ENCODE measurements at places on chromosomes 7 and 10.

GRCh38 chr7:94288096-94288495, 106.6 kb upstream of the COL1A2 start:
- DNase-seq: no peak

DNA sequence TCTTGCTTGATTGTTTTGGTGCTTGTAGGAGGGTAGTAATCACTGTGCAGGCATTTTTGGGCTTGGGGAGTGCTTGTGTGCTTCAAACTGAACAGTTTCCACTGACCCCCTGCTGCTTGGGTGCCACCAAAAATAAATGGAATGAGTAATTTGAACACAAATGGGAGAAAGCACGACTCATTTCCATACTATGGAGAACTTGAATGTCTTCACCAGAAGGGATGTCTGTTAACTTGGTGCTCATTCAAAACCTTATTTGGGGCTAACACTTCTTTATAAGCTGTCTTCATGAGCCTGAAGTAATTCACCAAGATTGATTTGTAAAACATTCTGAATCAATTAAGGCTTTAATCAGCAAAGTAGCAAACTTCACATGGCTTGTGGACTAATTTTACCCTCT, 560.3 kb downstream of the SDK1 start:
- no peak for DNase-seq

- no peak for DNase-seq
Observed at GRCh38 chr10:4427532-4427931, 398.5 kb upstream of the AKR1E2 start.

GRCh38 chr10:65793738-65794425, 1132.0 kb upstream of the LRRTM3 start:
- no peak for DNase-seq

DNA sequence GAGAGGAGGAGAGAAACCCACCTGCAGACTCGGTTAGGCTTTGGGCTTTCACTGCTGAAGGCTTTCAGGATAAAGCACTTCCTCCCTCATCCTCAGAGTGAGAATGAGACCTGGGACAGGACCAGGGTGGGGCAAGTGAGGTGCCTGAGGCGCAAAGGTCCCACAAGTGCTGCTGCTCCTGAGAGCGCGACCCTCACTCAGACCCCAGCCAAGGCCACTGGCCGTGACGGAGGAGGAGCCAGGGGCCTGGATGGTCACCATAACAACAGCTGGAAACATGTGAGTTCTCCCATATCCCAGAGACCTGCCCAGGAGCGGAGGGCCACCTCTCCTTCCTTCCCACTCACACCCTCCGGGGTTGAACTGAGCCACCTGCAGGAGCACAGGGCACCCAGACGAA, 46.9 kb upstream of the MKRN1 start:
- DNase-seq: no peak

DNA sequence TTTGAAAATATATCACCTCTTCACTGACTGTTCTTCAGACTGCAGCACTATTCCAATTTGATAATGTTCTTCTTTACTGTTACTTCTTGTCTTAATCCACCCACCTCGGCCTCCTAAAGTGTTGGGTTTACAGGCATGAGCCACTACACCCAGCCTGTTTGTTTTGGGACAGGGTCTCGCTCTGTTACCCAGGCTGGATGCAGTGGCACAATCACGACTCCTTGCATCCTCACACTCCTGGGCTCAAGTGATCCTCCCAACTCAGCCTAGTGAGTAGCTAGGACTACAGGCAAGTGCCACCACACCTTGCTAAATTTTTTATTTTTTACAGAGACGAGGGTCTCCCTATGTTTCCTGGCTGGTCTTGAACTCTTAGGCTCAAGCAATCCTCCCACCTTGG, 77.9 kb downstream of the NDUFB2 start:
- DNase-seq: no peak

- DNase-seq: no peak
Observed at GRCh38 chr10:84876116-84876999, 548.0 kb downstream of the CCSER2 start.

DNA sequence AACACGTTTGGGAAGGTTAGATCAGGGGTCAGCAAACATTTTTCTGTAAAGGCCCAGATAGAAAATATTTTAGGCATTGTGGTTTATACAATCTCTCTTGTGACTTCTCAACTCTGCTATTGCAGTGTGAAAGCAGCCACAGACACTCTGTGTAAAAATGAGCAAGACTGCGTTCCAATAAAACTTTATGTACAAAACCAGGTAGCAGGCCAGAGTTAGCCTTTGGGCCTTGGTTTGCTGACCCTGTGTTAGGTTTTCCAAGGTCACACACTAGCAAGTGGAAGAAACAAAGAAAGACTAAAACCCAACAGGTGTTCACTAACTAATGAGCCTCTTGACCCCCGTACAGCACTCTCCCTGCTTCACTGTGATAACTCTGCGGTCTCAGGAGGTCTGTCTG, 14.9 kb upstream of the PAXIP1 start:
- DNase-seq: no peak

DNA sequence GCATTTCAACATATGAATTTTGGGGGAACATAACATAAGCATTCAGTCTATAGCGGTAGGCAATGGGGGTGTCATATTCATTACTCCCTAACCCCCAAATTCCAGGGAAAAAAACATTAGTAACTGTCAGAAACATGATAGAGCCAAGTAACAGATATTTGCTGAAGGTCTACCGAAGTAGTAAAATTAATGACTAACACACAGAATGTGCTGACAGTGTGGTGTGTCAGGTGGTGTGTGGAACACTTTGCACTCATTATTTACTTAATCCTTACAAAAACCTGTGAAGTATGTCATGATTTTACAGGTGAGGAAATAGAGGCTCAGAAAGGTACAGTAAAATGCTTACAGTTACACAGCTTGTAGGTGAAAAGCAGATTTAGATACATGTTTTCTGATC, 85.4 kb upstream of the RHOBTB1 start:
- no peak for DNase-seq

GRCh38 chr10:104639590-104640338, 1.3 kb upstream of the SORCS3 start:
- DNase-seq: no peak

GRCh38 chr7:157832421-157832820, 495.6 kb downstream of the DNAJB6 start:
- DNase-seq: no peak

- no peak for DNase-seq
Observed at GRCh38 chr10:62230344-62231121, 38.1 kb downstream of the RTKN2 start.

DNA sequence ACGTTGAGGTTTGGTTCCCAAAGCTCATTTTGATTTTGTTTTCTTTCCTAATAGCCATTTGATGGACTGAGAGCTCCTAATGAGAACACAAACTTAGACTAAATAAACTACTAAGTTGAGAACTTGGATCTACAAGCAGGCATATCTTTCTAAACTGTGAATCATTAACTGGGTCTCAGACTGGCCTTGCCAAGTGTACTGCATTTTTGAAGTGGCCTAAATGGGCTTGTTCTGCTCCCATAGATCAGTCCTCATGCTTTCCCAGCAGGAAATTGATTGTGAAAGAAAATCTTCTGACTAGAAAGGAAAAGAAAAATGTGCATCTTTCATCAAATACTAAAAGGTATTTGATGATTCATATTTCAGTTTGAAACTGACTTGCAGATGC, 46.7 kb upstream of the RBM33 start:
- DNase-seq: no peak

GRCh38 chr7:129831424-129832058, 121.2 kb downstream of the UBE2H start:
- no peak for DNase-seq

GRCh38 chr7:19920705-19921104, 147.3 kb upstream of the TMEM196 start:
- no peak for DNase-seq

- DNase-seq: no peak
Observed at GRCh38 chr10:25895856-25896255, 38.2 kb upstream of the MYO3A start.

DNA sequence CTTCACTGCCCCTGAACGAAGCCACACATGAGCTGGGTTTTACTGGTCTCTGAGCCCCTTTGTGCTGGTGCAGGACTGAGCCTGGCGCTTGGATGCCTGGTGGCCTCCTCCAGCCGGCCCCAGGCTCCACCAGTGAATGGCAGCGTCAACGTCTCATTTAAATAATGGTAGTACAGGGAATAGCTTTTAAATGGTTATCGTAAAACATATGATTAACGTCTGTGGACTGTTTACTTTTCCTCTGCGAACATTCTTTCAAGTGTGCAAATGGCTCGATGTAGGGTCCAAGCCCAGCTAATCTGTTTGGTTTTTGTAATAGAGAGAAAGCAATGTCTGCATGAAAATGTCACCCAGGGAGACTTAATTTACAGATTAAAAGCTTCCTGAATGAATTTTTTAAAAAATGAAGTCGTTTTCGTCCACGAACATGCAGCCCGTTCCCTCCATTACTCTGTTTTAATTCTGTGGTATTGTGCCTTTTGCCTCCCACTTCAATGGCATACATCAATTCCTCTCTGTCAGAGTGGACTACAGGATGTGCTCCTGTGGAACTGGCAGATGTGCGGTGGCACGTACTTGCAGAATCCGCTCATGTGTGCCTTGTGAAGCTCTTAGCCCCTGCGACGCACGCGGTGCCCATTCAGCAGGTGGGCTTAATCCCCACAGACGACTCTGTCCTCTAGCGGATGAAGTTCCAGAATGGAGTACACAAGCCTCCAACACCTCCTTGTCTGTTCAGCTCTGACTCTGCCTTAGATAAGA, 192.7 kb downstream of the TCF7L2 start:
- no peak for DNase-seq

- no peak for DNase-seq
Observed at GRCh38 chr10:30531751-30532530, 97.6 kb downstream of the LYZL2 start.

GRCh38 chr10:24651923-24652322, 71.8 kb downstream of the ARHGAP21 start:
- DNase-seq: no peak

- no peak for DNase-seq
Observed at GRCh38 chr10:117946525-117947070, 100.1 kb downstream of the RAB11FIP2 start.

DNA sequence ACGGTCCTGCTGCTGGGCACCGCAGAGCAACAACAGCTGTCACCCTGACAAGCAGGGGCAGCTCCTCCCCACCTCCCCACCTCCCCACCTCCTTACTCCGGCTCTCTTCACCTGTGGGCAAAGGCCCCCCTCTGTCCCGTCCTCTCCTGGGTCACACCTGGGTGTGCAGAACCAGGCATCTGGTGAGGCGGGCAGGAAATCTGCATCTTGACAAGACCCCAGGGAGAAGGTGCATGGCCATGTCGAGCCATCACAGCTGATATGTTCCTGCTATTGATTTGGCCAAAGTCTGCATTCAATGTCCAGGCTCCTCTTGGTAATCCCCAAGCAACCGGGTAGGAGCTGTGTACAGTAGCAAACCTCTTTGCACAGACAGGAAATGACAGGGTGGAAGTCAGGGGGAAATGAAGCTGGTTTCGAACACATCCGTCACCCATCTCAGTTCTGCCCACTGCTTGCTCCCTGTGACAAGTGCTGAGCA, 554.2 kb downstream of the DNAJB6 start:
- DNase-seq: no peak

DNA sequence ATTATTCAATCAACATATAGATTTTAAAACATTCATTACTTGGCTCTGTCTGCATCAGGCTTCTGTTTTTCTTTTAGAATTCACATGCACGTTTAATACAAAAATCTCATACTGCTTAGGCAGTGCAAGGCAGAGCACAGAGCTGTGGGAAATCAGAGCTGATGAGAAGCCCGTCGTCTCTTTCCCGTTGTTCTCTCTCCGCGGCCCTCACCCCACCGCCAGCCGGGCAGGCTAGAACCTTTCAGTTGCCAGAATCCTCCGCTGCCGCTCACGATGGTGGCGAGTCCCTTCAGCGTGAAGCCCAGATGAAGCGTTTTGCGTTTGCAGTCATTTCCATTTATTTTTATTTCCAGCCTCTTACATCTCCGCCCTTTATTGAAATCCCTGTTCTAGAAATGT, 648.2 kb downstream of the SDK1 start:
- no peak for DNase-seq

DNA sequence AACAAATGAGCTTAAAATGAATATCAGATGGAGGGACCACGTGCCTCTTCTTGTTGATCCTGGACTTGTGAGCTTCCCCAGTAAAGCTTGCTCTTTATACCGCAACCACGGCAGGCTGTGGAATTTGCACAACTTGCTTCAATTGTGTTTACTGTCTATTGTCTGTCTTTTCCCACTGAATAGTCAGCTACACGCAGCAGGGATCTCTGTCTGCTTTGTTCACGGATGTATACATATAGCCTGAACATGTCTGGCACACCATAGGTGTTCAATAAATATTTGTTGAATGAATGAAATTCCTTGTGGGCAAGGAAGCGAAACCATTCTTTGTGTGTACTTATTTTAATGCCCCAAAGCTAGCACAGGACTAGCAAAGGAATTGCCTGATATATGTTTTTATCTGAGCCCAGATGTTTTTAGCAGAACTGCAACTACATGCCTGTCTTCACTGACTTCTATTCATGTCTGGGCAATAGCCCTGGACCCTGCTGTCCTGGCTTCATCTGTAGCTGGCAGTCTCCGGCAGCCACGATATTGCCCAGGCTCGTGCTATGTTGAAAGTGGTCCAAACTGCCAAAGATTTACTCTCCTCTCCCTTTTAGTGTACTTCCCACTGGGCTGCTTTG, 29.9 kb upstream of the IFRD1 start:
- no peak for DNase-seq

DNA sequence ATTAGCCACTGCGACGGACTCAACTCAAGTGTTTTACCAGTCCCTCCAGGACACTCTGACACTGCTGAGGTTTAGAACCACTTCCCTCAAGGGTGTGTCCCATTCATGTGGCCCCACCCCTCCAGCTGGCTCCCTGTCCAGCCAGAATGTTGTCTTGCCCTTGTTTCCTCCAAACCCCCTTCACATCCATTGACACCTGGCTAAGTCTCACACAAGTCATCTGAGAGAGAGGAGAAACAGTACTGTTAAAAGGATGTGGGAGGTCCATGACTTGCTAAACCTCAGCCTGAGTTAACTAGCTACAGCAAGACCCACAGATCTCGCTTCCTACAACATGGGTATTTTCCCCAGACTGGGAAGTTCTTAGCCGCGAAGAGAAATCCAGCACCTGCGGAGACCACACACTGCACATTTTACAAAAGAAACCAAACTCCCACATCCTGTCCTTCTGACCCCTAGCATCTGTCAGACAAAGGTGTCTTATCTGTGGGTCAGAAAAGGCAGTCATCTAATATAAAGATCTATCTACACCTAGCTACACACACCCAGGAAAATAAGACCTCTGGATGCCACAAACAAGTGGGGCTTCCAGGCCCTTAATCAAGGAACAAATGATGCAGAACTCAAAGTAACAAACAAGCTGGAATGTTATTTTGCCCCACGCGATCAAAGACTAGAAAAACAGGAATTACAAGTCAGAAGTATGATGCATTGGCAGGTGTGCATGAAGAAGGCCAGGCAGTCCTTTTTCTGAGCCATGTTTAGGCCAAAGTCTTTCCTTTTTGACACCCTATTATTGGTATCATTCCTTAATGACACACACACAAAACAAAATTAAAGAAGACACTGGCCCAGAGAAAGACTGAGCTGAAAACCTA, 13.9 kb downstream of the OSBPL3 start:
- DNase-seq: no peak

- DNase-seq: no peak
Observed at GRCh38 chr7:105354383-105354782, 34.3 kb downstream of the SRPK2 start.
